Renal cortex interstitium (tissue), 15 donors: ENCODE measurements at places on chromosomes 13 and 19. TPM values are rescaled to one million over a fixed set of nuclear protein-coding genes. Genes with fewer than 3 reads are reported as not detected.

Gene RASIP1
- polyA plus RNA-seq, result 19.6 TPM

Gene ATXN8OS
- 0.44 TPM for polyA plus RNA-seq

Gene NRTN
- 3.8 TPM for polyA plus RNA-seq

- no peak for DNase-seq
These were observed 34.2 kb downstream of the NALCN start for GRCh38 chr13:101382086-101382485.

DNA sequence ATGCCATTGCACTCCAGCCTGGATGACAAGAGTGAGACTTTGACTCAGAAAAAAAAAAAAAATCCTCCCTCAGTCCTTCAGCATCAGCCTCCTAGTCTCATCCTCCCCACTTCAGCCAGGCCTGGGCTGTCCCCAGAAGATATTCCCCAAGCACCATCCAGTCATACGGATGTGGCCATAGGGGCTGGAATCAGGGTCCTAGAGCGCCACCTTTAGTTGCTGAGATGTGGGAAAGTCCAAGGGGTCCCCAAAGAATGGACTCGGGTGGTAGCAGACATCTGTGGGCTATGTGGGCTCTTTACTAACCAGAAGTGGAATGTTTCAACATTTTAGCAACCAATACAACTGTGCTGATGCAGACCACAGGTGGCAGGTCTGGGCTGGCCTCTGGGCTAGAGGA, 3.1 kb upstream of the TYROBP start:
- DNase-seq, result no peak

- no peak for DNase-seq
These were observed 56.9 kb upstream of the GTF2F2 start for GRCh38 chr13:45063261-45063860.

- DNase-seq, result no peak
These were observed 238.5 kb upstream of the TMTC4 start for GRCh38 chr13:100913143-100913542.
